ENCODE measurements at places on chromosomes 16 and 17.

GRCh38 chr16:27381974-27382855 is 19.8 kb upstream of the IL21R start:
- DNase-seq, result no peak

DNA sequence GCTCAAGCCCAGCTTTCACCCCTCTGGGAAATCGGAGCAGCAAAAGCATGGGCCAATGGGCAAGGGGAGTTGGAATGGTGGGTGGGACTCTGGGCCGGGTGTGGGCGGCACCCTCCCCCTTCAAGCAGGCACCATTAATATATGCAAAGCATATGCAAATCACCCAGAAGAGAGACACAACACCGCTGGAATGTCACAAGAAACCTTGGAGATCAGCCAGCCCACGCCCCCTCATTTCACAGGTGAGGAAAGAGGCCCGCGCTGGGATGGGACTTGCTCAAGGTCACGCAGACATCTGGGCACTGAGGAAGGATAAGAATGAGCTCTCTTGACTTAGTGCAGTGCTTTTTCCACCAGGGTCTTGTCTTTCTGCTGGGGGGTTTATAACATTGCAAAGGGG is 4.8 kb downstream of the SRCIN1 start:
- DNase-seq, result no peak

DNA sequence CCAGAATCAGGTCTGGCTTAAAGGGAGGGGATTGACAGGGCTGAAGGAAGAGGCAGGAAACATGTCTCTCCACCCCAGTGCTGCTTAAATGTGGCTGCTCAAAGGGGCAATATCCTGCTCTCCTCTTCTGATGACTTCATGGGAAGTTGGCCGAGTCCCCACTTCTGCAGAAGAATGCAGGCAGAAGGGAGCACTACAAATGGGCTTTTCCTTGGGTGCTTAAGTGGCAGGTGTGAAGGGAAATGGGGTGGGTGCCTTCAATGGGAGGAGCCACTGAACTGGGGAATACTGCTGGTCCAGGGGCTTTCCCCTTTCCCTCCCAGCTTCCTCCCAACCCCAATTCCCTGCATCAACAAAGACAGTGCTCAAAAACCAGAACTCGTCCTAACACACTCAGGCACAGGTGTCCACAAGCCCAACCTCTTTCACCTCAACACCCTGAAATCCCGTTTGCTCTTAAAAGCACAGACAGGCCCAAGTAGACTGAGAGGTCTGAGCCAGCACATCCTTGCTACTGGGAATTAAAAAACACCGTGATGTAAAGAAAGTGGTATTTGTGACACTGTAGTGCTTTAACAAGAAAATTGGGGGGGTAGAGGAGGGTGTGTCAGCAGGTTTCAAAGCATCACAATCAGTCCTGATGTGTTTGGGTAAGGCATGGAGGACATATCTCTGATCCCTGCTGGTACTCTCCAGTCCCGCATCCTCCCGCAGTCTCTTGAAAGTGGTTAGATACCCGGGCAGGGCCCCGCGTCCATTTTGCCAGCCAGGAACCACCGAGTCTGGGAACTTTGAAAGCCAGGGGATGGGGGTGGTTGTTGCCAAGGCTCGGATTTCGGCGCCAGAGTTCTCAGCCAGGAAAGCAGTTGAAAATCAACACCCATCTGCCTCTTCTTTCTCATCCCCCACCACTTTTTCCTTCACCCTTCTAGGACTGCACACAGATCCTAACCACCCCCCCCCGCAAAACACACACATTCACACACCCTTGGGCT is 1.6 kb downstream of the CA10 start:
- no peak for DNase-seq

- no peak for DNase-seq
Measured at GRCh38 chr16:7124701-7125100, 207.9 kb upstream of the RBFOX1 start.

DNA sequence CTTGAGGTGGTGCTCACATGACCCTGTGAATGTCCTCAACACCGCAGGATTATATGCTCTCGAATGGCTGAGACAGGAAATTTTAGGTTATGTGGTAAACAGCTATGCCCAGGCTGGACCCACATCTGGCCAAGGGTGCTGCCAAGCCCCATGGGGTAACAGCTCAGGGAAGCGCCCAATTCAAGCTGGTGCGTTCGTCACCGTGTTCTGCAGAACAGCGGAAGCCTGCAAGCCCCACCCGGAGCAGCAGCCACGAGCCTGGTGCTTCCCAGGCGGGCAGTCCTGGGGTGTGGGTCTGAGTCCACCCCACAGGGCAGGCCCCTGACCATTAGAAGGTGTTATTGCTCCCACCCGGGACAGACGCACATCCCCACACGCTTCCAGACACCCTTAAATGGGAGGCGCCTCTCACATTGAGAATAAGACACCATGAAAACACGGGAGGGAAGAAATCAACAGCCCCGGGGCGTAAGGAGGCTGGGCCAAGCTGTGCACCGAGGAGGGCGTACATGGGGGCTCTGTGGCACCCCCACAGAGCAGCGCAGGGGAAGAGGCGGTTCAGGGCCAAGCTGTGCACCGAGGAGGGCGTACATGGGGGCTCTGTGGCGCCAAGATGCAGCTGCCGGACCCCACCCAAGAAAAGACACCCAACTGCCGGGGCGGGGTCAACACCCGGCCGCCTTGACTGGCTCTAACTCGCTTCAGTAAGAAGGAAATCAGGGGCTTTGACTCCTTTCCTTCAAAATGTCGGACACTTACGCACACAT is 2.9 kb upstream of the CYBA start:
- no peak for DNase-seq

- no peak for DNase-seq
Measured at GRCh38 chr17:66776999-66777688, 57.8 kb upstream of the CACNG5 start.

DNA sequence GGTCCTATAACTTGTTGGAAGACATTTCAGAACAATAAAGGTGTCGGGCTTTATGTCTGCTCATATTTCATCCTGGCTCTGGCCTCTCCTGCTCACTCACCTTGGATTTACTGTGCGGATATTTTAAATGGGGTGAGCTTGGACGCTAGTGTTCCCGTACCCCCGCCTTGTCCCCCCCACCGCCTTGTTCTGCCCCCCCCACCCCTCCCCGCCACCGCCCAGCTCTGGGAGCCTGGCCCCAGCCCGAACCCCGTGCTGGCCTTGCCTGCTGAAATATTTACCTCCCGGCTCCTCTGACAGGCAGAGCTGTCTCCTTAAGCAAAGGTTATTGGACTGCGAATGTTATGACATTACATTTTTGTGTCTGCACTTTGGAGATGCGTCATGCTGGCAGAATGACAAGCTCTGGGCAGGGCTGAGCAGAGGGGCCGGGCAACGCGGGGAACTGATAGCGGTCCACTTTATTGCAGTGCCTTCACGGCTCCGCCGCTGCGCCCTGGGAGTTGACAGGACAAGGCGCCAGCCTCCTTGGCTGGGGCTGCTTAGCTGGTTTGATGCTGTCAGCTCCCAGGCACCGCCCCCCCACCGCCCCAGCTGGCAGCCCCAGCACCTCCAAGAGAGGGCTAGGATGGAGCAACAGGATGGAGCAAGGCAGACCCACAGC is 222.5 kb upstream of the GSE1 start:
- DNase-seq, result no peak

DNA sequence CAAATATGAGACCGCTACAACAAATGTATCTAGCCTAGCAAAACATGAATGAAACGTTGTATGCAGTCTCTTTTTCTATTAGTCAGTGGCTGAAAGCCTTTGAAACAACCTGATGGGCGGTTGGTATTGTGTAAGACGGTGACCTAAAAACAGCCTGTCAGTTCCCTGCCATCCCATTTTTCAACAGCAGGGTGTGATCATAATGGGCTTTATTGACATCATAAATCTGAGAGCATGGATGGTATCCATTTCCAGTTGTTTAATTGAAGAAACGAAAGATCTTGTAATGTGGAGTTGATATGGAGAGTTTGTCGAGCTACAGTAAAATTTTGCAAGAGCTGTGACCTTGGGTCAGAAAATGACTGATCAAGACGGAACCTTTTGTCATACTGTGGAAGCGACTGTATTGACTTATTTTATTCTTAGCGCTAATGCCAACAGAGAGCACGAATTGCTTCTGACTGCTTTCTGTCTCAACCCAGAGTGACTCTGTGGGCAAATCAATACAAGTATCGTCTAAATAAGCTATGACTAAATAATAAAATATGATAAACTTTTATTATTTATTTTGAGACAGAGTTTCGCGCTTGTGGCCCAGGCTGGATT is 12.3 kb upstream of the MEIOB start:
- DNase-seq, result no peak

DNA sequence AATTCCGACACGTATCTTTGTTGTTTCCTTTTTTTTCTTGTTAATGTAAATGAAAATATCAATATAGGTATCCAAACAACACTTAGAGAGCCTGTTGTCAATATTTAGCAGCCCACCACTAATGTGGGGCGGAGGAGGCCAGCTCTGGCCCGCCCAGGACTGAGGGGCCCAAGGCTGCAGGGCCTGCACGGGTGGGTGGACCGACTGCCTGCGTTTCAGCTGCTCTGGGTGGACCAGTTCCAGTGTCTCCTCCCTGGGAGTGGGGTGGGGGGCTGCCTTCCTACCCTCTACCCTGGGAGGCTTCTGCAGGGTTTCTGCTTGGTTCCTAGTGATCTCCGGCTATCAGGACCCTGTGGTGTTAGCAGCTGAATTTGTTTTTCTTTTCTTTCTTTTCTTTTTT is 15.9 kb upstream of the ADGRG1 start:
- no peak for DNase-seq

GRCh38 chr16:8931859-8932258 is 31.8 kb downstream of the USP7 start:
- DNase-seq, result peak; percentile 35

DNA sequence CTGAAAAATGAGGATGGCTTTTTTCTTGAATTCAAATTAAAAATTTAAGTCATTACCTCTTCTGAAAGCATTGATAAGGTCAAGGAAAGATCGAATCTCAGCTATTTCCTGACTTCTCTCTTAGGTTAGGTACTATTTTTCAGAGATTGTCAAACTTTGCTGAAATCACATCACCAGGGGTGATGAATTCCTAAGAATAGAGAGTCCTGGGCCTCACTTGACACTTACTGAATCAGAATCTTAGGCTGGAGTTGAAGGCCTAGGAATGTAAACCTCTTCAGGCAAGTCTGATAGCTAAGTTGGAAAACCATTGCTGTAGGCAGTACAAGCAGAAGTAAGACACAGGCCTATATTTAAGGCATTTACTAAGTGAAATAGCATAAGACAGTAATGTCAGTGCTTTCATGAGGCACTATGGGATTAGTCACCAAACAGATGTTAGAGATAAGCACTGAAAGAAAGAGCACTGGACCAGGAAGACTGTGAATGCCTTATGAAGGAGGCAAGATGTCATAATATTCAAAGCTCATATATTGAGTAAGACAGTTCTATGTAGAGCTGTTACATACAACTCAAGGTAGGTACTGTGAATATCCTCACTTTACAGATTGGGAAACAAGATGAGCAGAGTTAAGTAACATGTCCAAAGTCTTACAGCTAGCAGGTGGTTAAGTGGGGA is 21.5 kb downstream of the DCAF7 start:
- no peak for DNase-seq

GRCh38 chr16:64280317-64280716 is 841.5 kb downstream of the CDH11 start:
- no peak for DNase-seq

GRCh38 chr17:56292010-56292409 is 138.7 kb downstream of the ANKFN1 start:
- no peak for DNase-seq

GRCh38 chr16:55204069-55204468 is 119.9 kb upstream of the IRX6 start:
- no peak for DNase-seq

DNA sequence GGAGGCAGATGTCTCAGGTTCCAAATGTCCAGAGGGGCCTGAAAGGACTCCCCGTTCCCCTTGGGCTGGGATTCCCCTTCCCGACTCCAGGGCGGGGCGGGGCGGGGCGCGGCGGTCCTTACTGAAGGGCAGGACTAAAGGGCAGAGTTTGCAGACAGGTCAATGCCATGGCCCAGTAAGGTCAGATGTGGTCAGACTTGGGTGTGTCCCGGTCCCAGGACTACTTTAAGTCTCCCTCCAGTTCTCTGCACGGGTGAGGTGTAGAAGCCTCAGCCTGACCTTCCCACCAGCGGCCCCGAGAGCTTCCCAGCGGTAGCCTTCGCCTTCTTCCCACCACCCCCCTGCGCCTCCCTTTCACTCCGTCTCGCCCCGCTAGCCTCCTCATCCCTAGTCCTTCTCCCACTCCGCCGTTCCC is 532 bp downstream of the KDM6B start:
- DNase-seq, result peak; percentile 46

DNA sequence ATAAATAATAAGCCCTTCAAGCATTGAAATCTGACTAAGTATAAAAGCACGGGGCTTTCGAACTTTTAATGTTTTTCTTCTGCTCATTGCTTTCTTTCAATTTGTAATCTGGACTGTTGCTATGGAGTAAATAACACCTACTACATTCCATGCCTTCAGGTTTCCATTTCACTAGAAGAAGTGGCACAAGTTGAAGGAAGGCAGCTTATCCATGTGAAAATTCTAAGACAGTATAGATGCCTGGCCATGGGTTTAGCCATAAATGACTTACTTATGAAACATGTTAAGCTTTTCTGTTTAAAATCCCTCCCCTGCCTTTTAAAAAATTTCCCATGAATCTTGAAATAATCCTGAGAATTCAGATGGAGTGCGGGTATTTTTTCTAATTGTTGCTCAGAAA is 30.6 kb downstream of the KCNJ16 start:
- no peak for DNase-seq

GRCh38 chr16:47467501-47467900 is 6.4 kb downstream of the PHKB start:
- no peak for DNase-seq

- DNase-seq, result no peak
Measured at GRCh38 chr17:32206861-32207260, 58.8 kb upstream of the RHBDL3 start.

GRCh38 chr17:3639981-3640596 is 3.5 kb downstream of the CTNS start:
- DNase-seq, result no peak
